ENCODE measurements at places on chromosomes 16 and 17. TPM values are rescaled to one million over a fixed set of nuclear protein-coding genes. Genes with fewer than 3 reads are reported as not detected.

The SCARF1 gene
- 6.0 TPM for total RNA-seq

The KRTAP4-6 gene
- total RNA-seq, result not detected

The KRT12 gene
- not detected for total RNA-seq

The PDILT gene
- not detected for total RNA-seq

The SPNS2 gene
- total RNA-seq, result 6.9 TPM

The KRTAP4-1 gene
- not detected for total RNA-seq
